ENCODE measurements at places on chromosomes 2 and 18. TPM values are rescaled to one million over a fixed set of nuclear protein-coding genes. Genes with fewer than 3 reads are reported as not detected.

The CYB5A gene
- total RNA-seq = 101 TPM

The DOK6 gene
- total RNA-seq = 1.8 TPM

The WNT10A gene
- not detected for total RNA-seq

The C2orf15 gene
- 5.9 TPM for total RNA-seq

The KRCC1 gene
- 7.0 TPM for total RNA-seq

The IDH1 gene
- total RNA-seq = 18.1 TPM

The ATP6V1B1 gene
- total RNA-seq = not detected

The ICOS gene
- total RNA-seq = 0.29 TPM

The TXNDC2 gene
- not detected for total RNA-seq

The PMAIP1 gene
- total RNA-seq = 4.6 TPM

The SERPINB10 gene
- 0.73 TPM for total RNA-seq

The SF3B6 gene
- 121 TPM for total RNA-seq

The CD8B gene
- total RNA-seq = not detected

The PROKR1 gene
- total RNA-seq = not detected

The ADD2 gene
- total RNA-seq = 2.3 TPM

The SPAST gene
- total RNA-seq = 33.8 TPM

The SLC39A10 gene
- 5.3 TPM for total RNA-seq

The SPDYA gene
- 11.7 TPM for total RNA-seq

The CNTNAP5 gene
- total RNA-seq = not detected

The CCDC150 gene
- 4.6 TPM for total RNA-seq

The BOLL gene
- total RNA-seq = not detected

The SPATA3 gene
- not detected for total RNA-seq

The DNAH7 gene
- 1.7 TPM for total RNA-seq

The NYAP2 gene
- 0.18 TPM for total RNA-seq

The TOGARAM2 gene
- total RNA-seq = 0.43 TPM

The PXDN gene
- total RNA-seq = 31.2 TPM
